ENCODE measurements at places on chromosomes 12 and 14. TPM values are rescaled to one million over a fixed set of nuclear protein-coding genes. Genes with fewer than 3 reads are reported as not detected.

DNA sequence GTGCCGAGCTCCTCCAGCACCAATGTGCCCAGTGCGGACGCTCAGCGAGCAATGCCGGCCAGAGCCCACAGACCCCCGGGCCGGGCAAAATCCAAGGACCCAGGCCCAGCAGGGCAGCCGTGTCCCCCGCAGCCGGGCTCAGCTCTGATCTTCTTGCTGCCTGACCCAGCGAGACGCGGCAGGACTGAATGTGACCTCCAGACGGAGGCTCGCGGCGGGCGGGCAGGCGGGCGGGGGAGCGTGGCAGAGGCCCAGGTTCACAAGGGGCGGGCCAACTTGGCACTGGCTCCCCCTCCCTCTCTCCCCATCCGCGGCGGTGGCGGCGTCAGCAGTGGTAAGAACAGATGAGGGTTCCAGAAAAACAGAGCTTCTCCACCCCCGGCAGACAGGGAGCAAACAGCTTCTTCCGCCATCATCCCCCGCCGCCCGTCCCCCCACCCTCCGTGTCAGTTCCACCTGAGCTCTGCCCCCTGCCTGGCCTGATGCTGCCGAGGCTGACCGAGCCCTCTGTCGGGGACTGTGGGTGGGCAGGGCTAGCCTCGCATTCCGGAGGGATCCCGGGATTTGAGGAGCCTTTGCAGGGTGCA lies 94.3 kb downstream of the RFLNA start:
- peak; percentile 63 for DNase-seq

GRCh38 chr14:80977221-80977620 lies 21.8 kb downstream of the TSHR start:
- no peak for DNase-seq

DNA sequence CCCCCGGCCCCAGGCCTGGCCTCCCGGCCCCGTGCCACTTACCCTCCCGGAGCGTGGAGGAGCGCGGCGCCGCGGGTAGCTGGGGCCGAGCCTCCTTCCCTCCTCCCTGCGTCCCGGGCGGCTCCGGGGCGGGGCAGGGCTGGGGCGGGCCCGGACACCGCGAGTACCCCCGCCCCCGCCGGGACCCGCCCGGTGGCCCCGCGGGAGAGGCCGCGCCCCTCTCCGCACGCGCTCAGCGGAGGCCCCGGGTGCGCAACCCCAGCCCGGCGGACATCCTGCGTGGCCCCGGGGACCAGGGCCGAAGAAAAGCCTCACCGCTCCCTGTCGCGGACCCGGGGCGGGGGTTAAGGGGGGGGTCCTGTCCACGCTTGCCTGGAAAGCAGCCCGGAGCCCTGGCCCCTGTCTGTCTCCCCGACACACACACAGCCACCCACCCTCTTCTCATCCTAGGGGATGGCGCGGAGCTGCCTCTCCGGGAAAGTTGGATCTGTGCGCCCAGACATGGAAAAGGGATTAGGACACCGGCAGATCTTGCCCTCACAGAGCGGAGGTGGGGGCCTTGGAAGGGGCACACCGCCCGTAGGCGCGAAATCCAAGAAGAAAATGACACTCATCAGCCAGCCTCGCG lies at the start of gene SYNE3:
Gene SYNE3 (minus strand): TSS at position 97 of the 628 bp plus-strand sequence. CDS start 40,829 bp downstream, outside the sequence.
- DNase-seq: peak; percentile 25

- no peak for DNase-seq
These were observed 4.6 kb upstream of the LRP1-AS start for GRCh38 chr12:57151741-57152630.

DNA sequence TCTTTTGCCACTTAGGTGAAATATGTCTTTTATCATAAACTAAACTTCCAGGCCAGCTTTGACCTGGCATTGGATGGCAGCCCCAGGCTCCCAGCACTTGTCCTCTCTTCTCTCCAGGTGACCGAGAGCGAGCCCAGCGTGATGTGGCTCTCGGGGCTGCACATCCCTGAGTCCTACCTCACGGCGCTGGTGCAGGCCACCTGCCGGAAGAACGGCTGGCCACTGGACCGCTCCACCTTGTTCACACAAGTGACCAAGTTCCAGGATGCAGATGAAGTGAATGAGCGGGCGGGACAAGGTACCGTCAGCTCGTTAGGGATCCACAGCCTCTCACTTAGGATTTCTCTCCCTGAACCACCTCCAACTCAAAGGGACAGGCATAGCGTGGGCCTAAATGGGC lies 39.4 kb downstream of the CCDC92 start:
- DNase-seq: no peak

GRCh38 chr12:101963697-101964096 lies 86.3 kb downstream of the DRAM1 start:
- no peak for DNase-seq

DNA sequence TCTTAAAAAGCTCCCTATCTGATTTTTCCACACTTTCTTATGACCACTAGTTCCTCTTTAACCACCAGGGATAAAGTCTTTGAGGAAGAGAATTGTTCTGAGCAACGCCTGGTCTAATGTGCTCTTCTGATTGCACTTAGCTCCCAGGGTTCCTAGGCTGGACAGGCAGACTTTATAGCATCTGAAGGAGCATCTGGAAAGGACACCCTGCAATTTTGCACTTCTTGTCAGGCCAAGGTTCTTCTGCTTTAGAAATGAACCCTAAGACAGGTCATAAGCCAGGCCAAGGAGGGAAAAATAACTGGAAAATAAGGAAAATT lies 126.3 kb downstream of the KTN1 start:
- no peak for DNase-seq

DNA sequence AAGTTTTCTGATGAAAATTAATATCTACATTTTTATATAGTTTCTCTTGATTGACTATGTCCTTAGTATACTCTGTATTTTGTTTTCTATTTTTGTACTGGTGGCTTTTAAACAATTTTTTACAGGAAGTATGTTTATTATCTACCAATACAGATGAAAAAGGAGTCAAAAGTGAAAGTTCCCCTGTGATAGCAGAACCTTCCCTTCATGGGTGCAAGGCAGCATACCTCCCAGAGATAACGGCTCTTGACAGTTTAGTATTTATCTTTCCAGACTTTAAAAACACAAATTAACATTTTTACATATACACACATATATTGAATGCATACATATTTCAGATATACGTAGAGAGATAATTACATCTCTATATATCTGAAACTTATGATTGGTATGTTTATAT lies 17.1 kb upstream of the FAM234B start:
- no peak for DNase-seq

DNA sequence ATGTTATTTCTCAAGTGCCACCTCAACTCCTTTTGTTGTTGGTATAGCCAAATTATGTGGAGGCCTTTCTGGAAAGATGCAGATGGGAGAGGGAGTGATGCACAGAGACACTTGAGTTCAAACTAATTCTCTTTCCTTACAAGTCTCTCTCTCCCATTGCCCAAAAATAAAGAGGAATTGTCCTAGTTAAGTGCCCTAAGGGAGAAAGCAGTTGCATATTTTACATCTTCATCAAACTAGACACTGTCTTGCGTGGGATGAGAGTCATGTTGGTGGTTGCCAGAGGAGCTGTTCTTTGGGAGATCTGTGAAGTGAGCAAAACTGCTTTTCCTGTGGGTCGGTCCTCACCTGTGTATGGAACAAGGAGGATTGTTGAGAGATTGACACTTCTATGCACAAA lies 72.2 kb downstream of the EP400 start:
- no peak for DNase-seq

DNA sequence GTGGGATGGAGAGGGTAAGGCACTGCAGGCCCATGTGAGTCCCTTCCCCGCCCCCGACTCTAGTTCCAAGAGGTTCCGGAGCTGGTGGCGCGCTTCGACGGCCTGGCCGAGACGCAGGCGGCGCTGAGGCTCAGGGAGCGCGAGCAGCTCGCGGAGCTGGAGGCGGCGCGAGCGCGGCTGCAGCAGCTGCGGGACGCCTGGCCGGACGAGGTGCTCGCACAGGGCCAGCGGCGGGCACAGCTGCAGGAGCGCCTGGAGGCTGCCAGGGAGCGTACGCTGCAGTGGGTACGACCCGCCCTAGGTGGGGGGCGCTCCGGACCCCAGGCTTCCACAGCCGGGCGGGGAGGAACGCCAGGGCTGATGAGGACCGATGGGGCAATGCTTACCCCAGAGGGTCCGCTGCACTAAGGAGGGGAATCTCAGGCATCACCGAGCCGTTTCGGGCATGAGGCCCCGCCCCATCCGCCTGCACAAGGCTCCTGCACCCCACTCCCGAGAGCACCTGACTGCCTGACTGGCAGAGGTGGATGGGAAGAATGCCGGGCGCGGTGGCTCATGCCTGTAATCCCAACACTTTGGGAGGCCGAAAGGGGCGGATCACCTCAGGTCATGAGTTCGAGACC lies 4.9 kb downstream of the CFAP73 start:
- no peak for DNase-seq

- no peak for DNase-seq
These were observed 105.7 kb downstream of the GCH1 start for GRCh38 chr14:54796961-54797360.

GRCh38 chr14:56686416-56686815 lies 106.8 kb downstream of the TMEM260 start:
- DNase-seq: no peak

DNA sequence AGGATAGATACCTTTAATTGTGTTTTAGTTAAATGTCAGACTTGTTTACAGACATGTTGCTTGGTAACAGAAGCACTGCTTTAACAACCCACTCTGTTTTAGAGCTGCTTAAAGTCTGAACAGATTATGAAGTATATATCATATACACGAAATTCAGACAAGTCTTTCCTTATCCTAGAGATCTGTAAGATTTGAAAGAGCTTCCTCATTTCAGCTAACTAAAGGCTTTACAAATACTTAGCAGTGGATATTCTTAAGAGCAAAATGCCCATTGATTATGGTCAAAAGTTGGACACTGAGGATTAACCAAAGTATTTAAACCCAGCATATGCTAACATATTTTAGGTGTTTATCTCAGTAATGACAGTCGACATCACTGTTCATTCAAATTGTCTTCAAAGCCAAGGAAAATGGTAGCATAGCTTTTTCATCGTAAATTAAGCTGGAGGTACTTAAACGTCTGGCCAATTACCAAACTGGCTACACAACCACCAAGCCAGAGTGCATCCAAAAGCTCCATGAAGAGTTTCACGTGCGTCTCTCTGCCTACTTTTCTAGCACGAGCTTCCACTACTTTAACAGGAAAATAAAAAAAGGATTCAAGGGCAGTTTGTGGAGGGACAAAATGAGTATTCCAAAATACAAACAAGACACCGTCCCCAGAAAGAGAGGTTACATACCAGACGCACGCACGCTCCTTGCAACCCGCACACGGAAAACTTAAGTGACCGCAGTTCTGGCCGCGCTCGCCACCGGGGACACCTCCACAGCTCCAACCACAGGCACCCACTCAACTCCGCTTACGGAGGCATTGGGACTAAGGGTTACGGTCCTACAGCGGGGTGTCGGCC lies 565 bp downstream of the CEP83 start:
- DNase-seq: no peak

GRCh38 chr12:115267891-115268290 lies 583.9 kb upstream of the TBX3 start:
- no peak for DNase-seq

- no peak for DNase-seq
These were observed 144.0 kb downstream of the MYRFL start for GRCh38 chr12:69969011-69969410.

DNA sequence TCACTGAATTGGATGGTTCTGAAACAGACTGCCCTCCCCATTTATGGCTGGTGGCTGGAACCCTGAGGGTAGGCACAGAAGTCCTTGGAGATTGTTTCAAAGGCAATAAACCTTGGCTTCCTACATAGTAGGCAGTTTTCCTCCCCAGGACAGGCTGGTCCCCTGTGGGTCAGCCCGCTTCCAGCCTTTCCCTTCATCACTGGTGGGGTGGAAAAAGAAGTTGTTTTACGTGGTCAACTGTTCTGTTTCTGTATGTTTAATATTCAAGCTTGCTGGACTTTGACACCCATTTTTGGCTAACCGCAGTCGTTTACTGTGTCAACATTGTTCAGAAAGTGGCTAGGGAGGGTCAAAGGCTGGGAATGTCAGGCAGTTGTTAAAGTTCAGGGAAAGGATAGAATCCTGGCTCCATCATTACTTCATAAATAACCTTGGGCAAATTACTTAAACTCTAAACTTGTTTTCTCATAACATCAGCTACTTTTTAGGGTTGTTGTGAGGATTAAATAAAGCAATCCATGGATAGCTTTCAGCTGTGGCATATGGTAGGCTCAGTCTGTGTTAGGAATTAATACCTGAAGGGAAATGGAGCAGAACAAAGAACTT lies 2.4 kb downstream of the KLHDC2 start:
- no peak for DNase-seq

DNA sequence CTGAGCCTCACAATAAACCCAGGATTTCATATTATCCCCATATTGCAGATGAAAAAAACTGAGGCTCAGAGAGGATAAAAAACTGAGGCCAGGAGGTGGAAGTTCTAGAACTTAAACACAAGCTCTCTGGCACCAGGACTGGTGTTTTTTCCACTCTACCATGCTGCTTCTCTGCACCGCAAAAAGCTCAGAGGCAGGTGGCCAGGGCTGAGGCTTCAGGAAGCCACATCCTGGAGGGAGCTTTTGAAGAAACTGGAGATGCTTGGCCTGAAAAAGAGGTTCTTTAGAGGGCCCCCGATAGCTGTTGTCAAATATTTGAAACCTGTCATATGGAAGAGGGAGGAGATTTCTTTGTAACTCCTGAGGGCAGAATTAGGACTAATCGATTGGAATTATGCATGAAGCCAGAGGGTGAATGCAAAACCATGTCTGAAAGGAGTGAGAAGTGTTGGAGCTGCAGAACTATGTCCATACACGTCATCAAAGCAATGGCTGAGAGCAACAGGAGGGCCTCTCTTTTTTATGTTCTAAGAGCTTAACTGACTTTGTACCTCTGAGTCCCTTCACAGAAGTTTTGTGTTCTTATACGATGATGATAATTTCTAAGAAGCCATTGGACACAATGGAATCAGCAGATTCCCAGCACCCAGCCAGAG lies 448.6 kb downstream of the FUT8 start:
- no peak for DNase-seq

Gene TRPV4
- total RNA-seq: not detected

Gene PPP1R1A
- total RNA-seq: not detected

Gene FBXO33
- 16.7 TPM for total RNA-seq

Gene NID2
- 0.20 TPM for total RNA-seq

Gene INHBC
- total RNA-seq: not detected

Gene NIN
- total RNA-seq: 43.9 TPM

Gene TAS2R20
- 0.63 TPM for total RNA-seq

Gene TCTN2
- 2.4 TPM for total RNA-seq

Data from activated T-cell treated with anti-CD3 and anti-CD28 coated beads, Interleukin-2, amount 50 U/mL, for 4 hours (primary cell).